Stimulated activated CD8-positive, alpha-beta memory T cell treated with anti-CD3 and anti-CD28 coated beads, Interleukin-12 subunit alpha, Interleukin-12 subunit beta, amount 100 ng/mL, for 1 hour (primary cell): ENCODE measurements at places on chromosomes 2 and 18.

GRCh38 chr2:45497355-45497754 lies 113.7 kb downstream of the SRBD1 start:
- no peak for DNase-seq

DNA sequence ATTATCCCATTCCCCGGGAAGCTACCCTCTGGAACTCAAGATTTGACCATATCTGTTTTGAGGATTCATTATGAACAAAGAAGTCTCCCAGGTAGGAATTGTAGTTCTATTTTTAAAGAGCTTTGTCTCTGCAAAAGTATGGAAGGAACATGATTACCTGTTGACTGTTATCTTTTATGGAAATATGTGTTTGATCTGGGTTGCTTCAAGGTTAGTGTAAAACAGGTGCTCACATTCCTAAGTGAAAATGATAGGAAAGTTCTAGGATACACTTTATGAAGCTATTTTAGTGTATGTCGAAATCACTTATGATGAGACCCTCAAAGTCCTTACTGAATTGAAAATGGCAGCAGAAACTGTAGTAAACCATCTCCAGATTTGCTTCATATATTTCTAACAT lies 149.2 kb downstream of the PTRHD1 start:
- DNase-seq: no peak

DNA sequence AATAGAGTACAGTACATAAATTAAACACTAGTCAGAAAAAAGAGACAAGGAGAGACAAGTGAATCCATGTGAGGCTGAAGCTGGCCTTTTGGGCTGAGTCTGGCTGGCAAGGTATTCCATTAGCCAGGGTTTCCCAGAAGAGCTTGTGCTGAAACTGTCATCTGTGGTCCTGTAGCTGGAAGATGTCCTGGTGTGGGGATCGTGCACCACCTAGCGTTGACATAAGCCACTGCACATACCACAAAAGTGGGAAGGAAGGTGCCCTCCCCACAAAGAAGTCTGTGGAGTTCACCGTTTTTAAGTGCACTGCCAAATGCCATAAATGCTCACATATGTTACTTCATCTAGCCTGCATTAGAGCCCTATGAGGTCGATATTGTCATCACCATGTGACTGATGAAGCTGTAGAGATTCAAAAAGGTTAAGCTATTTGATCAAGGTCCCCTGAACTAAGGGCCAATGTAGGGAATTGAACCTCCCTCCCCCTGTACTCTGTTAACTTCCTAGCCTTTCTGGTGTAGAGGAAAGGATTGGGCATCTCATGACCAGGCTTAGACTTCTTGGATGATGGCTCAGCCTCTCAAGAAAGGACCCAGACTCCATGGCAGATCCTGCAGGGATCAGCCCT lies 31.9 kb upstream of the GALNT14 start:
- peak; percentile 17 for DNase-seq

DNA sequence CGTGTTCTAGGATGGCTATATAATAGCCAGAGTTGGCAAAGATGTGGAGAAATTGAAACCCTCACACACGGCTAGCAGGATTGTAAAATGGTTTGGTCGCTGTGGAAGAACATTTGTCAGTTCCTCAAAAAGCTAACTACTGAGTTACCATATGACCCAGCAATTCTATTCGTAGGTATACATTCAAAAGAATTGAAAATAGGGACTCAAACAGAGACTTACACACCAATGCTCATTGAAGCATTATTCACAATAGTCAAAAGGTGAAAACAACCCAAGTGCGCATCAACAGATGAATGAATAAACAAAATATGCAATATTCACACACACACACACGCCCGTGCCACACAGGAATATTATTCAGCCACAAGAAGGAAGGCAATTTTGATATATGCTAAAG lies 98.7 kb downstream of the PLA2R1 start:
- no peak for DNase-seq

GRCh38 chr2:44184106-44184505 lies 15.4 kb downstream of the PPM1B start:
- DNase-seq: no peak

DNA sequence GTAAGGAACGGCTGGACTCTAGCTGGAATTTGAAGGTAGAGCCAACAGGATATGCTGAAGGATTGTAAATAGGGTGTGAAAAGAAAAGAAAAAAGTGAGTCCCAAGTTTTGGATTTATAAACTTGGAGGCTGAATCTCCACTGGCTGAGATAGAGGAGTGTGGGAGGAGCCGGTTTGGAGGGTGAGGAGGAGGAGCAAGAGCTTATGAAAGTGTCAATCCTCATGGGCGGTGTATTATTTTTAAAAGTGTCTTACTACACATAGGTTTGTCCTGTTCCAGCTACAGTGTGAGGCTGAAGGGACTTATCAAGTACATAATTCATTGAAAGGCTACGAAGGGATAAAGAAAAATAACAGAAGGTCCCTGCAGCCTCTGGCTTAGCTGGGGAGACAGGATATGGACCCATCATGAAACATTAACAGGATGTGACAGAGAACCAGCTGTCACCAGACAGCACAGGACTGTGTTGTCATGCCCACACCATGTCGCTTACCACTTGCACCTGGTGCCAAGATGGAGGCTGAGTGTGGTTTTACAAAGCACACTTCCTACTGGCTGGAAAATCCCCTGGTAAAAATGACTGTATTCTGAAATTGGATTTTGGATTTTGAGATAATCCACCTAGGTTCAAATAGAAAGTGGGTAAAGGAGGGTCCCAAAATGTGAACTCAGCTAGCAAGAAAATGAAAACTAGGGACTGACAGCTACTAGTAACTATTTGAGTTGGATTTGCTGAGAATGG lies 2.5 kb upstream of the MREG start:
- no peak for DNase-seq

- DNase-seq: no peak
Observed at GRCh38 chr2:150997066-150997465, 264.6 kb downstream of the RBM43 start.

- no peak for DNase-seq
Observed at GRCh38 chr2:2874341-2874740, 503.3 kb downstream of the EIPR1 start.

- DNase-seq: no peak
Observed at GRCh38 chr2:52365946-52366345, 1334.0 kb upstream of the NRXN1 start.

DNA sequence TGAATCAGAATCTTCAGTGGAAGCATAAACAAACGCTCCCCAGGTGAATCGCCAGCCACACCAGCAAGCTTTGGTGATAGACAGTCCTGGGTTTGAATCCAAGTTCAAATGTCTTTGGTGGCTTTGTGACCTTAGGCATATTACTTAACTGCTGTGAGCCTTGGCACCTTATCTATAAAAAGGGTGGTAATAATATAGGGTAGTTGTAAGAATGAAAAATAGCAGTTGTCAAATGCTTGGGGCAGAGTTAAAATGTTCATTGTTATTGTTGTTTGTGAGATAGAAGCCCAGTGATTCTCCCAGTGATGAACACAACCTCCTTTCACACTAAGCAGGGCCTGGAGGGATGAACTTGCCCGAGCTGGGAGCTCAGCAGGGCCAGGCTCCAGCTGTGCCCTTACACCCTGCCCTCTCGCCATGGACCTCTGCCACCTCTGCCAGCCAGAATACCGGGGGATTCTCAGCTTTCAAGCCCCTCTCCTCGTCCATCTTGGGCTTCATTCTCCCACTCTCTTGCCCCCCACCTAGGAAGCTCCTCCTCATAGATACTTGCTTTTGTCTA lies 6.1 kb upstream of the TMBIM1 start:
- DNase-seq: no peak

GRCh38 chr2:235212501-235213158 lies 260.8 kb downstream of the SH3BP4 start:
- DNase-seq: no peak

GRCh38 chr2:215933151-215933550 lies 80.2 kb downstream of the MREG start:
- DNase-seq: no peak

DNA sequence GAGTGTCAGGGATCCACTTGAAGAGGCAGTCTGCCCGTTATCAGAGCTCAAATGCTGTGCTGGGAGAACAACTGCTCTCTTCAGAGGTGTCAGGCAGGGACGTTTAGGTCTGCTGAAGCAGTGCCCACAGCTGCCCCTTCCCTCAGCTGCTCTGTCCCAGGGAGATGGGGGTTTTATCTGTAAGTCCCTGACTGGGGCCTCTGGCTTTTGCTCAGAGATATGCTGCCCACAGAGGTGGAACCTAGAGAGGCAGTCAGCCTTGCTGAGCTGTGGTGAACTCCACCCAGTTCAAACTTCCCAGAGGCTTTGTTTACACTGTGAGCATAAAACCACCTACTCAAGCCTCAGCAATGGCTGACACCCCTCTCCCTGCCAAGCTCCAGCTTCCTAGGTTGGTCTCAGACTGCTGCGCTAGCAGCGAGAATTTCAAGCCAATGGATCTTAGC lies 38.1 kb downstream of the PLEK start:
- no peak for DNase-seq

DNA sequence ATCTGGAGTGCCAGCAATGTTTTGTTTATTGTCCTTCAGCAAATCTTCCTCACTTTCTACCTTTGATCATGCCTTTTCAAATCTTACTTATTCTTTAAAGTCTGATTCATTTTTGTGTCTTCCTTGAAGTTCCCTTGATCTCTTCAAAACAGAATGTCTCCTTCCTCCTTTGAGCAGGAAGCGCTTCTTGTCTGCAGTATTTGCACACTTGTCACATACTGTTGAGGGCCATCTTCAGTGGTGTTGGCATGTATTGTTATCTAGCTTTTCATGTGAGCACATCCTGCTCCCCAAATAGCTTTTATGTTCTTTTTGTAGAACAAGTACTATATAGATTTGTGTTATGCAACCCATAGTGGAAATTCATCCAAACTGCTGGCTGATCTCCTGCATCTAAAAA lies 5.9 kb upstream of the CERS6 start:
- DNase-seq: no peak

GRCh38 chr18:35389095-35389618 lies 12.0 kb upstream of the ZNF396 start:
- no peak for DNase-seq

DNA sequence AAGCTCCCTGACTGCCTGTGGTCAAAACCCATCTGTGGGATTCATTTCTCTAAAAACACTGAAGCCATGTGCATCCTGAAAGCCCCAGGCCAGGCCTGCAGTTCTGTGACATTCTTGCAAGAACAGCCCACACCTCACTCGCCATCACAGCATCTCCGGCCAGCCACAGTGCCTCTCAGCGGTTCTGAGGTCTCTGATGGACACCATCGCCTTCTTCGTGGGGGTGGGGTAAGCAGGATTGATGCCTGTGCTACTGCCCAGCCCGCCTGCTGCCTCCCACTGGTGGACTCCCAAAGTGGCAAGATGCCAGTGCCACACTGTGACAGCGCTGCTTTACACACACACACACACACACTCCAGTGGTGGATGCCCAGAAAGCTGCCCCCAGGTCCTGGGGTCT lies 5.2 kb upstream of the PRLH start:
- no peak for DNase-seq

DNA sequence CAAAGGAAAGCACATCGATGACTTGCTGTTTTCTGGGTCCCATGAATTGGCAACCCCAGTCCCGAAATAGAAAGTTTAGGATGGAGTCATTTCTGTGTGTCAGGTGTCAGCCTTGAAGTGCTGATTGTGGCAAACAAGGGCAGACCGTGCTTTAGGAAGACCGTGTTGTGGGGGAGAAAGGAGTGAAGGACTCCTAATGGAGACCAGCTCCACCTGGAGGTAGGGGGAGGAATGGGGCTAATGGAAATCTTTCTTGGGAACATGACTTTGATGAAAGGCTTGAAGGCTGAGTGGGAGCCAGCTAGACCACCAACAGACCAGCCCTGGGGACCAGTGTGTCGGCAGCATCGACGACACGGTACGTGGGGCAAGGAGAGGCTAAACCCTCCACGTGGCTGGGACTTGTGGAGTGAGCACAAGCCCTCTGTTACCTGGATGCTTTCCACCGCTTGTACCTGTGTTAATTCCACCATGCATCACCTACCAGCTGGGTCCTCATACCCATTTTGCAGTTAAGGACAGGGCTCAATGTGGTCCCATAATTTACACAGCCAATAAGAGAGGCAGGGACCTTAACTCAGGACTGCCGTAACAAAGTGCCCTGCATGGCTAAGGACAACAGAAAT lies 104.2 kb downstream of the SH3BP4 start:
- no peak for DNase-seq

GRCh38 chr2:198100346-198100745 lies 296.0 kb downstream of the PLCL1 start:
- DNase-seq: no peak

DNA sequence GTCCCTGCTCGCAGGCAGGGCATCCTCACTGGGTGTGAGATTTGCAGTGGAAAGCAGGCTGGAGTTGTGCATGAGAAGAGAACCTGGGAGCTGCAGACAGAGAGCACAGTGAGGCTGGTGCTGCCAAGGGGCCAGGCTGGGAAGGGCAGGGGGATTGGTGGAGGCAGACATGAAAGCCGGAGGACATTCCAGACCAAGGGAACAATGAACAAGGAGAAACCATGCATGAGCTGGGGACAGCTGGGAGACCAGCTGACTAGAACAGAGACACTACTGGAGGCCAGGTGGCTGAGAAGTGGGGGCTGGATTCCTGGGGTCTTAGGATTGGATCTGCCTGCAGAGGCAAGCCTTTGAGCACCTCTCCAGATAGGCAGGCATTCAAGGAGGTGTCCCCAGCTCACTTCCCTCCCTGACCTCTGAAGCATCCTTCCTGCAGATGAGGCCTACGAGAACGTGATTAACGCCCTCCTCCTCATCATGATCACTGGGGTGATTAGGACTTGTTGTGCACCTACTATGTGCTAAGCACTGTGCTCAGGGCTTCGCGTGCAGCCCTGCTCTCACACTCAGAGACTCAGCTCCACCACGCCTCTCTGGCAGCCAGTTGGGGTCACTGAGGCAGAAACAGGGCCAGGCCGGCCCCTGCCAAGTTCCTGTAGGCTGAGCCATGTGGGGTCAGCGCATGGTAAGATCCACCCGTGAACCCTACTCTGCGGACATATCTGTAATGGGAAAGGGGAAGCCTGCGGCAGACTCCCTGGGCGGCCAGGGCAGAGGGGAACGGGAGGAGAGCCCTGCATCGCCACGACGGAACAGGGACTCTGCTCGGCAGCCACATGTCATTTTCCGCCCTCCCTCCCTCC lies 74.8 kb upstream of the SLC66A3 start:
- no peak for DNase-seq

- no peak for DNase-seq
Observed at GRCh38 chr2:1115843-1116539, 165.3 kb downstream of the SNTG2 start.

GRCh38 chr18:79631096-79631507 lies 48.5 kb upstream of the CTDP1 start:
- no peak for DNase-seq
